ENCODE measurements at places on chromosomes 11 and 22.
A peak's percentile ranks its signal among the peaks of the same experiment; 100 is the strongest.

- no peaks in the 10 kb centered on the region for H3K36me3 ChIP-seq
- H3K27me3 ChIP-seq, result no peaks in the 10 kb centered on the region
- no peak for DNase-seq
Measured at GRCh38 chr11:33689501-33689900, 11.1 kb downstream of the C11orf91 start.

DNA sequence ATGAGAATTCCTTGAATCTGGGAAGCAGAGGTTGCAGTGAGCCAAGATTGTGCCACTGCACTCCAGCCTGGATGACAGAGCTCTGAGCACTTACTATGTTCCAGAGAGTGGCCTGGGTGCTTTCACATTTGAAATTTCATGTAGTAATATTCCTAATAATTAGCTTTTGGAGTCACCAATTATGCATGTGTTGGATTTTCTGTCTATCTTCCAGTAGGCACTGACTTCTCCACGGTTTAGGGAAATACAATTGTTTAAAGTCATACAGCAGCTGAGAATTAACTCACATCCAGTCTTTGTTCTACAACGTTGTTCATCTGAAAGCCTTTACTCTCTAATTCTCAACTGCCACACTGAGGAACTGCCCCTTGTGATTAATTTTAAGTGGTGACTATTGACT, 150.2 kb downstream of the CSNK2A3 start:
- H3K27ac ChIP-seq, result no peak overlapping the region
- H3K4me1 ChIP-seq, result no peaks in the 10 kb centered on the region
- DNase-seq, result no peak
- no peaks in the 10 kb centered on the region for H3K36me3 ChIP-seq

- H3K4me1 ChIP-seq, result peaks cover 53% of the 10 kb centered on the region
- no peaks in the 10 kb centered on the region for H3K27me3 ChIP-seq
- H3K36me3 ChIP-seq, result no peaks in the 10 kb centered on the region
Measured at GRCh38 chr11:33690290-33691065, 10.1 kb downstream of the C11orf91 start.

- no peaks in the 10 kb centered on the region for H3K27me3 ChIP-seq
- H3K4me3 ChIP-seq, result no peak overlapping the region
- no peak for DNase-seq
- H3K27ac ChIP-seq, result no peak overlapping the region
- H3K36me3 ChIP-seq, result no peaks in the 10 kb centered on the region
Measured at GRCh38 chr11:34860034-34860433, 56.1 kb downstream of the APIP start.

DNA sequence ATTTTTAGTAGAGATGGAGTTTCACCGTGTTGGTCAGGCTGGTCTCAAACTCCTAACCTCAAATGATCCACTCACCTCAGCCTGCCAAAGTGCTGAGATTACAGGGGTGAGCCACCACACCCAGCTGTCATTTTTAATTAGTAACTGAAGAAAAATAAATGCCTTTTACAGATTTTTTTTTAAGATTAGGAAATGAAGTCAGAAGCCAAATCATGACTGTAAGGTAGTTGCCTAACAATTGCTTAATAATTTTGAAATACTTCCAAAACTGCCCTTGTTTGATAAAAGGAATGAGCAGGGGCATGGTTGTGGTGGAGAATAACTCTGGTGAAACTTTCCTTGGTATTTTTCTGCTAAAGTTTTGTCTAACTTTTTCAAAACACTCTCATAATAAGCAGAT, 98.9 kb upstream of the SLC5A12 start:
- H3K27me3 ChIP-seq, result no peaks in the 10 kb centered on the region
- no peak overlapping the region for H3K4me3 ChIP-seq
- no peak for DNase-seq
- H3K27ac ChIP-seq, result no peak overlapping the region
- no peaks in the 10 kb centered on the region for H3K36me3 ChIP-seq

DNA sequence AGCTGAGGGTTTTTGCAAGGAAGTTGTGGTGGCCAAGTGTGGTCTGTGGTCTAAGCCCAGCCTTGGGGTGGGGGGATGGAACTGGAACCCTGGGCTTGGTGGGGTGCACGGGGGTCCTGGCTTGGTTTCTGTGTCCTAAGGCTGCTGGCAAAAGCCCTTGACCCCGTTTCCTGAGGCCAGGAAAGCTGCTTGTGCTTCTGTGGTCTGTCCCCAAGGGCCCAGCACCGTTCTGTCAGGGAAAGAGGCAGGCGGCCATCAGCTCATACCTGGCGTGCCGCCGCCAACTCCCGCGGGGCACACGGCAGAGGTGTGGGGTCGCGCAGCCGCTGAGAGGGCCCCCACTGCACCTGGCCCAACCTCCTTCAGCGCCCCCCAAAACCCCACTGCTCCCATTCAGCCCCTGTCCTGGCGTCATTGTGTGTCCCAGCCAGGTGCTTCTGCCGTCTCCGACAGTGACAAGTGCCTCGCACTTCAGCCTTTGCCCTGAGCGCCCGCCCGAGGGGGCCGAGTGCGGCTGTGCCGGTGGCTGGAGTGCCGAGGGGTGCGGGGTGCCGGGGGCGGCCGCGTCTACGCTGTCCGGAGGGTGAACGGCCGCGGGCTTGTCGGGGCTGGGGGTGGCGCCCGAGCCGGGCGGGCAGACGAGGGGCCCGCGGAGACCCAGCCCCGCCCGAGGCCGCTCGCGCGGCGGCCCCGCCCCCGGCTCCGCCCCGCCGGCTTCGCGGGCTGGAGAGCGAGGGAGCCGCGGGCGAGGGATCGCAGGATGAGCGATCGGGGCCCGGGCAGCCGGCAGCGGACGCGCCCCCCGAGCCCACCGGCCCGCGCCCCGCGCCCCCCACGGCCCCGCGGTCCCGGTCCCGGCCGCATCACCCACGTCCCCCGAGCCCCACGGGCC, at the start of gene CNIH2:
TSS of gene CNIH2 (plus strand) at position 705 of the 892 bp plus-strand sequence. CDS start 282 bp downstream, outside the sequence.
- H3K36me3 ChIP-seq, result peaks cover 12% of the 10 kb centered on the region
- H3K4me3 ChIP-seq, result peak within 1 kb of the TSS; percentile 55
- peaks cover 36% of the 10 kb centered on the region for H3K4me1 ChIP-seq
- H3K27ac ChIP-seq, result no peak within 1 kb of the TSS

GRCh38 chr11:38971141-38971540, 2373.1 kb upstream of the RAG2 start:
- H3K4me1 ChIP-seq, result no peaks in the 10 kb centered on the region
- no peak overlapping the region for H3K4me3 ChIP-seq
- DNase-seq, result no peak
- H3K27ac ChIP-seq, result no peak overlapping the region
- no peaks in the 10 kb centered on the region for H3K36me3 ChIP-seq
- no peaks in the 10 kb centered on the region for H3K27me3 ChIP-seq

GRCh38 chr11:16921019-16921418, 93.2 kb downstream of the PLEKHA7 start:
- H3K36me3 ChIP-seq, result no peaks in the 10 kb centered on the region
- H3K27ac ChIP-seq, result no peak overlapping the region
- peaks cover 18% of the 10 kb centered on the region for H3K4me1 ChIP-seq
- H3K4me3 ChIP-seq, result no peak overlapping the region

- no peak overlapping the region for H3K27ac ChIP-seq
- DNase-seq, result no peak
- no peaks in the 10 kb centered on the region for H3K27me3 ChIP-seq
- no peak overlapping the region for H3K4me3 ChIP-seq
- H3K4me1 ChIP-seq, result peaks cover 42% of the 10 kb centered on the region
Measured at GRCh38 chr22:18032455-18033101, 8.2 kb upstream of the MICAL3 start.

DNA sequence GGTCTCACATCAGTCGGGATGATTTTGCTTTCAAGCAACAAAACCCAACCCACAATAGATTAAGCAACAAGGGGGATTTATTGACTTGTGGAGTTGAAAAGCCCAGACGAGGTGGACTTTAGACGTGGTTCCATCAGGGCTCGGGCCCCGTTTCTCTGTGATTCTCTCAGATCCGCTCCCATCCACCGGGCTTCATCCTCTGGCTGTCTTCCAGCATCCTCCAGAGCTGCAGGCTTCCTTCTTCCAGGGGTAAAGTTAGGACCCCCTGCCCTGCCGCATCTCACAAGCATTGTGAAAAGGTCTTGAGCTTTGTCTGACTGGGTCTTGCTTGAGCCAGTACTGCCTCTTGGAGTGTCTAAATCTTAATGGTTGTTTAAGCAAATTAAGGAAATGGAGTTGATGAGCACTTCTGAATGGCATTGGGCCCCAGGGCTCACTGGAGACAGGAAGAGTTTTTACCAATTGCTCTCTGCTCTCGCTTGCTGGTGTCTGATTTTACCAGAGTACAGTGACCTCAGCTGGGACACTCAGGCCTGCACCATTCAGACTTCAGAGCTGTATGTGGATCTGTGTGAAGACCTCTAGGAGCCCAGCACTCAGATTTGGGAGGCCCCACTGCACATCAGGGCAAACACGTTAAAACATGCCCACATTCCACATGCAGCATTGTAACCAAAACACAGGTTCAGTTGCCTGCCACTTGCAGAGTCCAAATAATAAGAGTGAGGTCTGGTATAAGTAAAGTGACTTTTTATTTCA, 13.5 kb upstream of the FTH1 start:
- H3K4me3 ChIP-seq, result peak overlapping the region; percentile 44
- H3K36me3 ChIP-seq, result no peaks in the 10 kb centered on the region
- H3K4me1 ChIP-seq, result peaks cover 95% of the 10 kb centered on the region
- H3K27me3 ChIP-seq, result no peaks in the 10 kb centered on the region

DNA sequence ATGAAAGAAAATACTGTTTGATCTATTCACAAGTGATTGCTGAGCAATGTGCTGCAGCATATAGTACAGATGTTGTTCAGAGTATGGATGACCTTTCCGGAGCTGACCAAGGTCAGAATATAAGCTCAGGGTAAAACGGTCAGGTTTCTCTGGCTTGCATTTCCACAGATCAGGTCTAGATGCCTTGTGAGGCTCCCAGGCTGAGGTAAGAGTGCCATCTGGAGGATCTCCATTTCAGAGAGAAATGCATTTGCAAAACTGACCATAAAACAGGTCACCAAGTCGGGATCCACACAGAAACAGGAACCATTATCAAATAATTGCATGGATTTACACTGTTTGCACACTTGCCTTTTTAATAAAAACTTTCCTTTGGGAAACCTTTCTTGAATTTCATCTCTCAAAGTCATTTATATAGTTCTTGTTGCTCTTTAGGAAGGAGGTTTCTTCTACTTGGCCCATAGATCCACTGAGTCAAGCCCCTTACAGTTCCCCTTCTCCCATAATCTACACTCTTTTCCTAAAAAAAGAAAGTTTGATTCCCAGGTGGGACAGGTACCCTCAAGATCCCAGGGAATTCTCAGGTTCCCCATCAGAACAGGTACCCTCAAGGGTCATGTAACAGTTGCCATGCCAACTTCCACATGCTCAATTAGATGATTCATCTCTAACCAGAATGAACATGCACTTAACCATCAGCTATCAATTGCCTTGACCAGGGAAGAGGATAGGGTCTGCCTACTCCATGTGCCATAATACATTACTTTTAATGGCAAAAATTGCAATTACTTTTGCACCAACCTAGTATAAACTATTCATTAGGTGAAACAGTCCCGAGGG, 25.0 kb upstream of the TMPRSS5 start:
- peaks cover 20% of the 10 kb centered on the region for H3K36me3 ChIP-seq
- no peak overlapping the region for H3K4me3 ChIP-seq
- no peak overlapping the region for H3K27ac ChIP-seq
- H3K4me1 ChIP-seq, result peaks cover 3% of the 10 kb centered on the region

GRCh38 chr11:6458352-6459098, 15.2 kb downstream of the TRIM3 start:
- peaks cover 7% of the 10 kb centered on the region for H3K36me3 ChIP-seq
- no peak overlapping the region for H3K4me3 ChIP-seq
- no peak overlapping the region for H3K27ac ChIP-seq
- no peak for DNase-seq
- no peaks in the 10 kb centered on the region for H3K4me1 ChIP-seq

DNA sequence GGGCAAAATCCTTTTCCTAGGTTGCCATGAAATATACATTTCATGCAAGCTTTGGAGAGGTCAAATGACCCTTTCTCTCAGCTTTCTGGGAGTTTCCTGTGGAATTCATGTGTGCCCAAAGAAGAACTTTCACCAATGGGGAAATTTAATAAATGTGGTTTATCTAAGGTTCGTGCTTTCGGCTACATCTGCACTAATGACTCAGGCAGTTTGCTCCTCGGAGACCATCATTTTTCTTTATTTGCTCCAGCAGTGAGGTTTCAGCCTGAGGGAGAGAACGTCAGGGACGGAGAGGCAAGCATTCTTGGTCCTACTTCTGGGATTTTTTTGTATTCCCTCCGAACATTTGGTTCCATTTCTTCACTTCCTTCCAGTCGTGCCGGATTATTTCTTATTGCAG, 85.2 kb downstream of the FLI1 start:
- H3K4me1 ChIP-seq, result no peaks in the 10 kb centered on the region
- peaks cover 2% of the 10 kb centered on the region for H3K27me3 ChIP-seq
- H3K36me3 ChIP-seq, result no peaks in the 10 kb centered on the region
- no peak for DNase-seq
- no peak overlapping the region for H3K4me3 ChIP-seq
- H3K27ac ChIP-seq, result no peak overlapping the region

DNA sequence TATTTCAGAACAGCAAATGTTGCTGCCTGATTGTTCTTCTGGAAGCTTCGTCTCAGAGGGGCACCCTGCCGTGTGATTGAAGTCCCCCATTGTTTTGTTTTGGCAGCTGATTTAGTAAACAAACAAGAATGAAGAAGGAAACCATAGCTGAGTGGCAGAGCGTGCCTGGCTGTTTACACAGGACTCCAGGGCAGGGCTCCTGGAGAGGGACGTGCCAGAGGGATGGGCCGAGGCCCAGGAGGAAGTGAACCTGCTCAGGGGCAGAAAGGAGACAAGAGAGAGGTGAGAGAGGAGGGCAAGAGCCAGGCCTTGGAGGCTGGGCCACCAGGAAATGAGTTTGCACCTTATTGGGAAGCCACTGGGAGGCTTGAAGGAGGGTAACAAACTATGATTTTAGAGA, 85.5 kb upstream of the B3GAT1 start:
- no peaks in the 10 kb centered on the region for H3K4me1 ChIP-seq
- no peaks in the 10 kb centered on the region for H3K36me3 ChIP-seq
- H3K27ac ChIP-seq, result no peak overlapping the region
- no peak overlapping the region for H3K4me3 ChIP-seq
- H3K27me3 ChIP-seq, result peaks cover 2% of the 10 kb centered on the region

DNA sequence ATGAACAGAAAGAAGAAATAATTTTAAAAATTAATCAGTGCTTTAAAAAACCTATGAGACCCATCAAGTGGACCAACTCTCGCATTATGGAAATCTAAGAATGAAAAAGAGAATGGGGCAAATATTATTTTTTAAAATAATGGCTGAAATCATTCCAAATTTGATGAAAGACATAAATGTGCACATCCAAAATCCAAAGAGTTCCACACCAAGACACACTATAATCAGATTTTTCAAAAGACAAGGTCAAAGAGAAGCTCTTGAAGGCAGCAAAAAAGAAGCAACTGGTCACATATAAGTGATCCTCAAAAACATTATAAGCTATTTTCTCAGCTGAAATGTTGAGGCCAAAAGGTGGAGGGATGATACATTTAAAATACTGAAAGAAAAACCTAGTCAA, 85.3 kb downstream of the ARHGAP32 start:
- no peaks in the 10 kb centered on the region for H3K36me3 ChIP-seq
- no peak overlapping the region for H3K4me3 ChIP-seq
- no peak for DNase-seq
- H3K27me3 ChIP-seq, result no peaks in the 10 kb centered on the region
- no peak overlapping the region for H3K27ac ChIP-seq

Measured in HepG2 (cell line).